Fibroblast of villous mesenchyme (primary cell): ENCODE measurements at places on chromosomes 4 and X. TPM values are rescaled to one million over a fixed set of nuclear protein-coding genes. Genes with fewer than 3 reads are reported as not detected.

GRCh38 chr4:120555058-120555457 is 367.5 kb downstream of the PRDM5 start:
- DNase-seq, result no peak

DNA sequence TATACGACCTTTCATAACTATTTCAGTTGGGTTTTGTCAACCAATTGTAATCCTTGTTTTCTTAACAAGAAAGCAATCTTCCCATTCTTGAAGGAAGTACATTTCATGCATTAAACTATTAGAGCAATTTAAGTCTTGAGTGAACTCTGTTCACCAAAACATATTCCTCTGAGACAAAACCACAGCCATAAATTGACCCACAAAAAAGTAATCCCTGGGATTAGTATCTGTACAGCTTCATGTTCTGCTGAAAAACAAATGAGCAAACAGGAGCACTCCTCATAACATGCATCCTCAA is 207.0 kb upstream of the PDE5A start:
- peak; percentile 97 for DNase-seq

GRCh38 chr4:65521666-65522065 is 148.6 kb downstream of the EPHA5 start:
- no peak for DNase-seq

- DNase-seq, result no peak
Measured at GRCh38 chr4:113049421-113050370, at the start of gene ANK2. Gene ANK2 (plus strand): TSS chr4:113049653. CDS start chr4:113049729, 76 bp downstream.

DNA sequence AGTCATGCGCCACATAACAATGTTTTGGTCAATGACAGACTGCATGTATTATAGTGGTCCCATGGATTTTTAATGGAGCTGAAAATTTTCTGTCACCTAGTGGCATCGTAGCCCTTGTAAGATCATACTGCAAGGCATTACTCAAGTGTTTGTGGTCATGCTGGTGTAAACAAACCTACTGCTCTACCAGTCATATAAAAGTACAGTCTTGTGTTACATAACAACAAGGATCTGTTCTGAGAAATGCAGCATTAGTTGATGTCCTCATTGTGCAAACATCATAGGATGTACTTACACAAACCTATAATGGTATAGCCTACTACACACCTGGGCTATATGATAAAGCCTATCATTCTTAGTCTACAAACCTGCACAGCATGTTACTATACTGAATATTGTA is 34.6 kb downstream of the COX18 start:
- DNase-seq, result peak; percentile 52

The MAGEC2 gene
- total RNA-seq, result not detected in 2 replicates

The IL21 gene
- not detected in 2 replicates for total RNA-seq

The TLL1 gene
- 2.6 and 19.0 TPM in 2 replicates for total RNA-seq
